Thymus (tissue), 14 donors: ENCODE measurements at places on chromosomes 12 and 14. TPM values are rescaled to one million over a fixed set of nuclear protein-coding genes. Genes with fewer than 3 reads are reported as not detected.

POLE2 gene
- 19.3 TPM for total RNA-seq

CHGA gene
- total RNA-seq = 0.71 TPM

ASB2 gene
- total RNA-seq = 3.7 TPM

ARHGAP9 gene
- total RNA-seq = 71.1 TPM

SOS2 gene
- total RNA-seq = 11.5 TPM

KCNMB4 gene
- 3.4 TPM for total RNA-seq

HOXC12 gene
- total RNA-seq = 0.05 TPM

GPR84 gene
- 0.57 TPM for total RNA-seq

PIANP gene
- 0.09 TPM for total RNA-seq

SOAT2 gene
- 0.61 TPM for total RNA-seq

CDH24 gene
- 2.8 TPM for total RNA-seq

KRT74 gene
- 0.09 TPM for total RNA-seq

ZDHHC22 gene
- total RNA-seq = not detected

OR10P1 gene
- total RNA-seq = not detected

DNA sequence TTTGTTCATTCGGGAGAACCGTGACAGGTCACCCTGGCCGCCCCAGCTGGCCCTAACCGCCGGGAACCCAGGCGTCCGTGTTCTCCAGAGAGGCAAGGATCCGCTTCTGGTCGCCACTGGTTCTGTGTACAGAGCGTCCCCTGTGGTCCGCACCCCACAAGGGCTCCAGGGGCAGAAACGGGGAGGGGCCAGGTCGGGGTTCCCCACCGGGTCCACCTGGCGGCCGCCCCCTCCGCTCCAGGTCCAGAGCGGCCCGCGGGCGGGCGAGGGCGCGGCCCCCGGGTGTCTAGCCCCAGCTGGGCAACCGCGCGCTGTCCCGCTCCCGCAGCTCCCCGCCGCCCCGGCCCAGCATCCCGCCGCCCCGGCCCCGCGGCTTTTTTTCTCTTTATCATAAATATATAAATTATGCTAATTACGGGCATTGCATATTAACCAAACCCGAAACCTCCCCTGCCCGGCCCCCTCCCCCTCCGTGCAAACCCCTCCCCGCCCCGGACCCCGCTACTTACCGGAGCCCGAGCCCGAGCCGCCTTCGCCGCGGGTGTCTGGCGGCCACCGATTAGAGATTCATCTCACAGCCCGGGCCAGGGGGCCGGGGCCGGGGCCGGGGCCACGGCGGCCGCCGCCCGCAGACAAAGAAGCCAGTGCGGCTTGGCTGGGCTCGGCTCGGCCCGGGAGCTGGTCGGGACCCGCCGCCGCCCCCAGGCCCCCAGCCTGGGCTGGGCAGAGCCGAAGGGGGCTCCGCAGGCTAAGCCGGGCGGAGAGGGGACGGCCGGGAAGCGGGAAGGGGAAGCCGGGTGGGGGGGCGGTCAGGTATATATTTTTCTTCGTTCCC is 512 bp downstream of the POU6F1 start:
- DNase-seq = no peak

GRCh38 chr12:120710031-120710804 is at the start of gene UNC119B:
Gene UNC119B, plus strand, starts transcription at chr12:120710458. Its CDS starts 17 bp downstream, at chr12:120710475.
- no peak for DNase-seq

DNA sequence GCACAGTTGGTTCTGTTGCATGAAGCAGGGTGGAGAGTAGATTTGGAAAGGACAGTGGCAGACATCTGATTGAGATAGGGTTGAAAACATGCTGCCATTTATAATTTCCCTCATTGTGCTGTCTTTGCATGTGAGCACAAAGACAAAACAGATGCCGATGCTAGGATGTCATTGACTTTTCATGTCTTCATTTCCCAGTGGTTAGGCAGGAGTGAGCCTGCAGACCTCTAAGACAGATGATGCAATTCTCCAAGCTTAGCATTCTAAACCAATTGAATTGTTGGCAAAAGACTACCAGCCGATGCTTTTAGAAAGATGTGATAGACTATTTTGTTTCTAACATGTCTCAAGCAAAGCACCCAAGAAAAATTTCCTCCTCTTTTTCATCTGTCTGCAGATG is 37.1 kb upstream of the PELI2 start:
- DNase-seq = no peak

DNA sequence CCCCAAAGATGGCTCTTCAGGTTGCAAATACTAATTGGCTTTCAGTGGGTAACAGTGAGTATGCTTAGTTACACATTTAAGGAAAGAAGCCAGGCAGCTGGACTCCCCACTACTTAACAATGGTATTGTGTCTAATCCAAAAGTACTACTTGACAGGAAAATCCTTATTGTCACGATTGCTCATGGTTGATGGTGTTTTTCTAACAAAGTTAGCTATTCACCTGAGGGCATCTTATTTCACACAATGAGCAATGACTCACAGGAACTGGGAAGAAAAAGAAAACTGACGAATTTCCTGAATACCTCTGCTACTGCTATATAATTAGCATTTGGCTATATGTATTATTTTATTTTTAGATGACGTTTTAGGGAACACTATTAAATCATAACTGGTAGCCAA is 33.4 kb upstream of the ALG10 start:
- no peak for DNase-seq

DNA sequence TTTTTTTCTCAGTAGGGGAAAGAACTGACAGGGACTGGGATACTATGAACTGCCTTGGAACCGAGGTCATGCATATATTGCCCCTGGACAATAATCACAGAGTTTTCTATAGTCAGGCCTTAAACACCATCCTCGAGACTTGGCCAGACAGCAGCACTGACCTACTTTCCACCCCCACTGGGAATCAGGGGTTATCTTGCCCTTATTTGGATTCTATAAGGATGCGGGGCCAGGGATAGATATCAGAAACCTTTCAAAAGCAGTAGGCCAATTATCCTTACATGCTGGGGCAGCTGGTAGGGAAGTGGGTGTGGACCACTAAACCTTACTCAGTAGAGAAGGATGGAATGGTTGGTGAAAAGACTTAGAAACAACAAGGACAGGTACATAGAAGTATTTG is 2.0 kb downstream of the ZNF219 start:
- no peak for DNase-seq

DNA sequence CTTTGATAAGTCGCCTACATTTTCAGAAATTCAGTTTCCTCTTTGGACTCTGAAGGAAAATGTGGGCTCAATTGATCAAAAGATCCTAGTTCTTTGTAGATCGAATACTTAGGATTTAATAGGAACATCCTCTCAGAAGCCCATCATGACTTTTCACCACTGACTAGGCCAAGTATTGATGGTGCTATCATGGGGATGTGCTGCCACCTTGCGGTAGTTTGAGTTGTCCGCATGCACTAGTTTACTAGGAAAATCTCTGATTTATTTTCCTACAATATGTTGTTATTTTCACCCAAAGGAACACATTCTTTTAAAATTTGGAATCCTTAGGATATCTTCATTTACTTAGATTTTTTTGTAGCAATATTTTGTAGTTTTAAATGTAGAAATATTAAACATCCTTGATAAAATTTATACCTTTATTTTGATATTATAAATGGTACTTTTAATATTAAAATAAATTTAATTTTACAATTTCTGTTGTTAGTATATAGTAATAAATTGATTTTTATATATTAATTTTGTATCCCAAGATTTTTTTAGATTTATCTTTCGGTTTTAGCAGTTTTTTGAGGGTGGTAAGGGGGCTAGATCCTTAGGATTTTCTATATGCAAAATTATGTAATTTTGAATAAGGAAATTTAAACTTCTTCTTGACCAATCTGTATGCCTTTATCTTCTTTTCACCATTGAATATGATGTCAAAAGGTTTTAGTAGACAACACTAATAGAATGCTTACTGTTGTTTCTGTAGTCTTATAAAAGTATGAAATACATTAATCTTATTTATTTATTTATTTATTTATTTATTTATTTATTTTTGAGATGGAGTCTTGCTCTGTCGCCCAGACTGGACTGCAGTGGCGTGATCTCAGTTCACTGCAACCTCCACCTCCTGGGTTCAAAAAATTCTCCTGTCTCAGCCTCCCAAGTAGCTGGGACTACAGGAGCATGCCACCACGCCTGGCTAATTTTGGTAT is 52.9 kb upstream of the OR9K2 start:
- DNase-seq = peak; percentile 74

DNA sequence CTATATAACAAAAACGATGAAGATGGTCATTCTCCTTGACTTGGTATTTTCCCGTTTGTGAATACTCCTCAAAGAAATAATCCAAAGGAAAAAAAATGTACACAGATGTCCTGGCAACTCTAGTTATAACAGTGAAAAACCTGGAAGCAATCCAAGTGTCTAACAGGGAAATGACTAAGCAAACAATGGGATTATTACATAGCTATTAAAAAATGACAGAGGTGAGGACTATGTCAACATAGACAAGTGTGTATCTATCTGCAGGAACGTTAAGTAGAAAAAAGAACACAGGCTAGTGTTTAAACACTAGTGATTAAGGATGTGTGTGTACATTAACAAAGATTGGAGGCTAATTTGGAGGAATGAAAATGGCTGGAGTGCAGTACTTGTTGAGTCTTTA is 5.9 kb upstream of the APOLD1 start:
- no peak for DNase-seq

- DNase-seq = no peak
These were observed 48.9 kb upstream of the EML1 start for GRCh38 chr14:99744199-99744872.

- no peak for DNase-seq
These were observed 25.6 kb downstream of the STX2 start for GRCh38 chr12:130813436-130813835.

DNA sequence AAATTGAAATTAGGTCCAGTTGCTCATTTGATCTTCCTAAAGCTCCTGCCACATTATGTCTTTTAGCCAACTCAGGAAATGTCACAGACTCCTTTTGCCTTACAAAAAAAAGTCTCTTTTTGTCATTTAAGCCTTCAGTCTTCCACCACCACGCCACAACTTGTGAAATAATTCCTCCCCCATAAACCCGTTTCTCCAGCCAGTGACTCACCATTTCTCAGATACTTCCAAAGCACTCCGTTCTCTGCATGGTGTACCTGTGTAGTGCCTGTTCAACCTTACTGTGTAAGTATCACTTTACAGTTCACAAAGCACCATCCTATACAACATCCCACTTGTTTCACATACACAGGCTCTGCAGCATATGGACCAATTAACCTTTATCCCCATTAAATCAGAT is 139.5 kb upstream of the AEBP2 start:
- no peak for DNase-seq

DNA sequence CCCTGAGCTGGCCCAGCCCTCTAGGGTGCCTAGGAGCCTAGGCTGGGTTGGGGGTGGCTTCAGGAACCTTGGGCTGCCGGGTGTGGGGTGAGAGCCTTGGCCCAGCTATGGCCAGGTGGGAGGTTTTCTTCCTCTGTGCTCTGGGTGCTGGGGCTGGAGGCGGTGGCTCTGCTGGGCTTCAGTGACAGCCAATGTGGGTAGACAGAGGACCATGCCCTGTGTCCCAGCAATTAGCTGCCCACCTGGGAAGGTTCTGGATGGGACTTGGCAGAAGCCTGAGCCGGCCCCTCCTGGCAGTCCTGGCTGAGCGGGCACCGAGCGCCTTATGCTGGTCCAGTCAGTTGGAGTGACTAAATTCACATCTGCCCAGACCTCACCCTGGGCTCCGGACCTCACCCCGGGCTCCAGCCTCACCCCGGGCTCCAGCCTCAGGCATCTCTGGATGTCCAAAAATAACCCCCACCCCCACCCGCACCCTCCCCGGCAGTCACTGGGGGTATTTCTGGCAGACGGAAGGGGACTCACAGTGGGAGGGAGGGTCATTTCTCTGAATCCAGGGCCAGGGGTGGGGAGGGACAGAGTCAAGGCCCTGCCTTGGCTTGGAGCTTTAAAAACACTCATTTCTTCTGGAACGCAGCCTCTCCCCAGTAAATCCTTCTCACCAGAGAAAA is 46.9 kb downstream of the CYP46A1 start:
- DNase-seq = no peak

- DNase-seq = no peak
These were observed 904 bp upstream of the FAM177A1 start for GRCh38 chr14:35044939-35045797.

- no peak for DNase-seq
These were observed 299.1 kb downstream of the BTG1 start for GRCh38 chr12:91846466-91847055.

DNA sequence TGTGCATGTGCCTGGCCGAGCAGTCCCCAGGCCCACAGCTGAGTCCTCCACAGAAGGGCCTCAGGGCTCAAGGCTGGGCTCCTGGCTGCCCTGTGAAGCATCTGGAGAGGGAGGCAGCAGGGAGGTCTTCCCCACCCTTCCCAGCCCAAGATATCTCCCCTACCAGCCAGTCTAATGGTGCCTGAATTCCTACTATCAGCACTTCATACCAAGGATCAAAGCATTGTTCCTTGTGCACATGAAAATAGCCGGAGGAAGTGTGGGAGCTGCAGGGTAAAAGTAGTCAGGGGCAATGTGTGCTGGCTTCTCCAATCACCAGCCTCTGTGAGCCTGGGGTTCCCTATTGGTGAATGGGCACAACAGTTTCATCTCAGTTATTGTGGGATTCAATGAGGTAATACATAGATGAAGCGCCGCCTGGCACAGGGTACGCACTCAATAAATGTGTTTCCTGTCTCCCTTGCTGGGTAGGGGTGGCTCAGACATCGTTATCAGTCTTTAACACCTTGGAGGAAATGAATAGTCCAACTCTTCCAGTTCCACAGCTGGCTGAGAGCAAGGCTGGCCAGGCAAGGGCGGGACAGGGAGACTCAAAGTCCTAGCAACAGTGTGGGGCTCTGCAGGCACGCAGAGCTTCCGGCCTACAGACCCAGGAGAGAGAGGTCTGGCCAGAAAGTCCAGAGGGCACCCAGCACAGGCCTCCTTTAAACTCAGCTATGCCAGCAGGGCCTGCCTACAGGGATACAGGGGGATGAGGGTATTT is 39.1 kb upstream of the PNMA1 start:
- no peak for DNase-seq

GRCh38 chr14:69535230-69535848 is 39.3 kb downstream of the CCDC177 start:
- DNase-seq = no peak

DNA sequence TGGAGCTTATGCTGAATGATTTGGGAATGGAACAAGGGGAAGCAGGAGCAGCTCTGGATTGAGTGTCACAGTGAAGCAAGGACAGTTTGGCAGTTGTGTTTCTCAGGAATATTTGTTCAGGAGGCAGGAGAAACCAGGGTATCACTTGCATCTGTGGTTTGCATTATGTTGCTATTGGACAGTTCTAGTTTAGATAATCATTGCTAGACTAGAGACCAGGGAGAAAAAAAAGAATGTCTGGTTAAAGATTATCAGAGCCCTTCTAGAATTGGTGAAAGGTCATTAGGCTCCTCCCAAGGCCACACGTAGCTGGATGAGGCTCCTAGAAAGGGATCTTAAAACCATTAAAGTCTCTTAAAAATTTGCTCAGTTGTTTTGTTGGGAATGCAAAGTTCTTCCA is 17.0 kb upstream of the SRSF5 start:
- DNase-seq = no peak

GRCh38 chr14:71229875-71230274 is 322.6 kb downstream of the PCNX1 start:
- no peak for DNase-seq

DNA sequence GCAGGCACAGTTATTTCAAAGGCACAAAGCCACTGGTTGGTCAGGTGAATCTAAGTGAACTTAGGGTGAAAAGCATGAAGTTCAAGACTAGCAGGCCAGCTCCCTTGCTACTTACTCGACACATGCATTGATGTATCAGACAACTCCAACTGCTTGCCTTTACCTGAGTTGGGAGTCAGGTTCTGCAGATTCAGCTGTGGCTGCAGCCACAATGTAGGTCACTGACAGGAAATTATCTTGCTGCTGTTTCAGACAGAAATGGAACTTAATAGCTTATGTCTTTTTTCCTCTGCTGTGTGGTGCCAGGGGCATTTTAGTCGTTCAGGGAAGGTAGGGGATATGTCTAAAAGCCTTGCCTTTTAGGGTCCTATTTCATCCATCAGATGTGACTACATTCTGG is 125.6 kb upstream of the RPH3A start:
- DNase-seq = no peak
